ENCODE measurements at places on chromosomes 11 and 22.

GRCh38 chr11:23010790-23011335, 150.6 kb upstream of the CCDC179 start:
- no peaks in the 10 kb centered on the region for H3K27me3 ChIP-seq
- no peaks in the 10 kb centered on the region for H3K36me3 ChIP-seq
- H3K4me3 ChIP-seq = no peak overlapping the region
- no peaks in the 10 kb centered on the region for H3K4me1 ChIP-seq

DNA sequence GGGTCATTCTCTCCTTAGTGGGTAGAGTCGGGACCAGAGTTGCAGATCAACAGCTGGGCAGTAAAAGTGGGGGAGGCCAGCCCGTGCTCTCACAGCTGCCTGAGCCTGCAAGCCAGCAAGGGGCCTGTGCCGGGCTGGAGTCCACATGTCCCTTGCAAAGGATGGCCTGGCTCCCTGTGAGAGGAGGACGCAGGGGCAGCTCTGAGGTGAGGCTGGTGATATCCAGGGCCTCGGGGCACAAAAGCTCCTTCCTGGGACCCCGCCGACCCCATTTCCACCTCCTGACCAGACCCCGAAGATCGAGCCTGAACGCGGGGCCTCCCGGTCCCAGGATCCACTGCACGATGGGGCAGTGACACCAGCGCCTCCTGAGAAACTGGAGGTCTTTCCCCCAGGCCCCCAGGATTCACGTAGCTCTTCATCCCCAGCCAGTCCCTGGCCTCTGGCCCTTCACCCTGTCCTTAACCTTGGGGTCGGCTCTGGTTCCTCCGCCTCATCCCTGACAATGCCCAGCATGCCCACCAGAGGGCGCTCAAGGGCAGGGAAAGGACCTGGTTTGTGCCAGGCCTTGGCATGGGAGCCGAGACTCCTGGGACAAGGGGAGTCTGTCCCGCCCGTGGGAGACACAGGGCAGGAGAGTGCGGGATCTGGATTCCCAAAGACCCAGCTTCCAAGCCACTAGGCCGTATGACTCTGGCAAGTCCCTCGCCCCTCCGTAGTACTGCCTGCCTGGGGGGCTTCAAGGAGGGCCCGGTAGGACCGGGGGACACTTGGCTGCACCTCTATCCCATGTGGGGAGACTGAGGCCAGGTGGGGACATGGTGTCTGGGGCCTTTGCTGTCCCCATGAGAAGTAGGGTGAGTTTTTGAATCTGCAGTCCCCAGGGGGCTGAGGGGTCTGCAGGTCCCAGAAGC, 17.8 kb upstream of the WNT7B start:
- DNase-seq = peak; percentile 69
- no peaks in the 10 kb centered on the region for H3K27me3 ChIP-seq
- no peak overlapping the region for H3K4me3 ChIP-seq
- H3K36me3 ChIP-seq = no peaks in the 10 kb centered on the region
- no peaks in the 10 kb centered on the region for H3K4me1 ChIP-seq

- DNase-seq = no peak
- no peaks in the 10 kb centered on the region for H3K4me1 ChIP-seq
- H3K4me3 ChIP-seq = no peak overlapping the region
- no peaks in the 10 kb centered on the region for H3K36me3 ChIP-seq
Observed at GRCh38 chr11:103586756-103587155, 449.7 kb upstream of the DDI1 start.

GRCh38 chr11:46360878-46361277, 13.6 kb downstream of the DGKZ start:
- peak overlapping the region; percentile 76 for H3K27ac ChIP-seq
- H3K4me1 ChIP-seq = peaks cover 71% of the 10 kb centered on the region
- H3K36me3 ChIP-seq = peaks cover 21% of the 10 kb centered on the region
- H3K27me3 ChIP-seq = no peaks in the 10 kb centered on the region
- no peak for DNase-seq

GRCh38 chr11:43802509-43802908, 78.1 kb upstream of the ALKBH3 start:
- H3K27me3 ChIP-seq = no peaks in the 10 kb centered on the region
- no peak for DNase-seq
- no peaks in the 10 kb centered on the region for H3K4me1 ChIP-seq

- no peak overlapping the region for H3K4me3 ChIP-seq
- no peak for DNase-seq
- H3K36me3 ChIP-seq = no peaks in the 10 kb centered on the region
- no peak overlapping the region for H3K27ac ChIP-seq
- no peaks in the 10 kb centered on the region for H3K27me3 ChIP-seq
Observed at GRCh38 chr11:128244871-128245270, 342.5 kb downstream of the ETS1 start.

DNA sequence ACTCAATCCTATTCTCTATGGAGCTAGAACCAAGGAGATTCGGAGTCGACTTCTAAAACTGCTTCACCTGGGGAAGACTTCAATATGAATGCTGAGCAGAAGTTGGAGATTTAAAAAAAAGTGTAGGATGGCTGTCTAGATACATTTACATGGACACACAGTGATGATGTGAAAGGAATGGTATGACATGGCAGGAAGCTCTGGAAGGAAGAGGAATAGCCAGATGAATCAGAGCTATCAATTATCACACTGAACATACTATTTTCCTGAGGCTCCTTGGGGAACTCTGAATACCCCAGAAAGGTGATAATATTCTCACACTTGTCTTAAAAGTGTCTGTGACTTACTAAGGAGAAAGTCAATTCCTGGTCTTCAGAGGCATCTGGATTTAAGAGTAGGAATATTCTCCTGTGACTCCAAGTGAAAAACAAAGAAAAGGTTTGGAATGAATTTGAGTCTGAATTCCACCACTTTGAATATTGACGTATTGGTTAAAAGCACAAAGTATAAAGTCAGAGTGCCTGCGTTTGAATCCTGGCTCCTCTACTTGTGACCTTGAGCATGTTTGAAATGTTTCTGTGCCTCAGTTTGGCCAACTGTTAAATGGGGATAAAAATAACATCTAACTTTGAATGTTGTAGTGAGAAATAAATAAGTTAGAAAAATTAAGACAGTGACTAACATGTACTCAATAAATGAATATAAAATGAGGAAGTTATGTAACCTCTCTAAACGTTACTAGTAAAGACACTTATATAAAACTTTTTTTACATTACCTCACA, 1.3 kb downstream of the OR52D1 start:
- no peaks in the 10 kb centered on the region for H3K4me1 ChIP-seq
- no peaks in the 10 kb centered on the region for H3K27me3 ChIP-seq
- DNase-seq = no peak
- no peak overlapping the region for H3K27ac ChIP-seq
- H3K4me3 ChIP-seq = no peak overlapping the region

Data from CD8-positive, alpha-beta memory T cell (primary cell).